ENCODE measurements at places on chromosomes 2 and 18.

GRCh38 chr2:150567771-150568301 is 80.4 kb upstream of the RND3 start:
- no peak for DNase-seq

DNA sequence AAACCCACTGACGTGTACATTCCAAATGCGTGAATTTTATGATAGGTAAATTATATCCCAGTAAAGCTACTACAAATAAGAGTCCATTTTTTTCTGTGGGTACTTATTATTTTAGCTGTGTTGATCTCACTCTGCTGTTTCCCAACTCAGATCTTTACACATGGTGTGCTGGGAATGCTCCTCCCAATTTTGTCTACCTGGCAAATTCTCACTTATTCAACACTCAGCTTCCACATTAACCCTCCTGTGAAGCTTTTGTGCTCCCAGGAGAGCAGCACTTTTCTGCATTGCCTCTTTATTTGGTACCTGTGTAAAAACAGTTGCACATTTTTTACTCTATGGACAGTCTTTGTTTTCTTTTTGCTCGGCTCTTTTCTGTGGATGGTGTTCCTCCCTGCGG is 38.6 kb upstream of the ATP5MC3 start:
- DNase-seq, result no peak

DNA sequence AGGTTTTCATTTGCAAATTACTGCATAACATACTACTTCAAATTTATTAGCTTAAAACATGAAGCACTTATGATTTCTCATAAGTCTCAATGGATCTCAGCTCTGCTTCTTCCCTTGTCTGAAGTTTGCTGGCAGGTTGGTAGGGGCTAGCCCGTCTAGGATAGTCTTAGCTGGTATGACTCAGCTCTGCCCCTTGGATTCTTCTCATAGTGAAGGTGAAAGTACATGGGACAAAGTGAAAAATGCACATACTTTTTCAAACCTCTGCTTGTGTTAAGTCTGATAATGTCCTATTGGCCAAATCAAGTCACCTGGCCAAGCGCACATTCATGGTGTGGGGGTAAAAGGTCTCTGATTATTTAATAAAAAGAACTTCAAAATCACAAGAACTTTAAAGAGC is 184.8 kb upstream of the VWC2L start:
- no peak for DNase-seq

- DNase-seq, result peak; percentile 85
Observed at GRCh38 chr2:127408004-127408806, 10.0 kb upstream of the PROC start.

- DNase-seq, result peak; percentile 4
Observed at GRCh38 chr18:9333441-9334328, 888 bp upstream of the TWSG1 start.

GRCh38 chr2:128314348-128315121 is 4.1 kb downstream of the HS6ST1 start:
- no peak for DNase-seq

- no peak for DNase-seq
Observed at GRCh38 chr2:2191110-2191707, 139.9 kb downstream of the MYT1L start.

GRCh38 chr2:140353541-140353940 is 1573.4 kb upstream of the NXPH2 start:
- no peak for DNase-seq

DNA sequence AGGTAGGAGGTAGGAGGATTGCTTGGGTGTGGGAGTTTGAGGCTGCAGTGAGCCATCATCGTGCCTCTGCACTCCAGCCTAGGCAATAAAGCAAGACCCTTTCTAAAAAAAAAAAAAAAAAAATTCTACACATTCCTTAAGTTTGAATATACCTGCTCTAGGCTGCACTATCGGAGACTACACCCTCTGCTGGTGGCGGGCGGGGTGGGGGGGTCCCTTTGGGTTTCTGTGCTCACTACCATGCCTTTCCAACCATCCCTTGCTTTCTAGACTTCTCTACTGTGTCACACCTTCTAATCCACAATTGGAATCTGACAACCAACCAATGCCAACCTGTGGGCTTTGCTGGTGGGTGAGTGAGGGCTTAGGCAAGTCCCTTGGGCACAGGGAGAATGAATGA is 34.7 kb upstream of the FAM136A start:
- DNase-seq, result no peak

DNA sequence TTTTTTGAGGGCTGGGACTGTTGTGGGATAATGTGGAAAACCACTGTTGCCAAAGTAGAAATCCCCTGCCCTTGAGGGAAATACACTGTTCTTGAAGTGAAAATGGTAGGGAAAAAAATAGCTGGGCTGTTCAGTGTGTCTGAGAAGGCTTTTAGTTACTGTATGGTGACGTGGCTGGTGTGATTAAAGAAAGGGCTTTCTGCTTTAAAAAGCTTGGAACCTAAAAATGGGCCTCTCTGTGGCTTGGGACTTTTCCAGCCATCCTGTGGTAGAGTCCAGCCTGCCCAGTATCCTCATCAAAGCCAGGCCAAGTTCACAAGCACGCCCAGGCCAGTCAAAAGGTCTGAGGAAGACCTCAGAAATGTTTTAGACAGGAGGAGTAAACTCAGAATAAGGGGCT is 6.8 kb downstream of the MGAT5 start:
- DNase-seq, result no peak

DNA sequence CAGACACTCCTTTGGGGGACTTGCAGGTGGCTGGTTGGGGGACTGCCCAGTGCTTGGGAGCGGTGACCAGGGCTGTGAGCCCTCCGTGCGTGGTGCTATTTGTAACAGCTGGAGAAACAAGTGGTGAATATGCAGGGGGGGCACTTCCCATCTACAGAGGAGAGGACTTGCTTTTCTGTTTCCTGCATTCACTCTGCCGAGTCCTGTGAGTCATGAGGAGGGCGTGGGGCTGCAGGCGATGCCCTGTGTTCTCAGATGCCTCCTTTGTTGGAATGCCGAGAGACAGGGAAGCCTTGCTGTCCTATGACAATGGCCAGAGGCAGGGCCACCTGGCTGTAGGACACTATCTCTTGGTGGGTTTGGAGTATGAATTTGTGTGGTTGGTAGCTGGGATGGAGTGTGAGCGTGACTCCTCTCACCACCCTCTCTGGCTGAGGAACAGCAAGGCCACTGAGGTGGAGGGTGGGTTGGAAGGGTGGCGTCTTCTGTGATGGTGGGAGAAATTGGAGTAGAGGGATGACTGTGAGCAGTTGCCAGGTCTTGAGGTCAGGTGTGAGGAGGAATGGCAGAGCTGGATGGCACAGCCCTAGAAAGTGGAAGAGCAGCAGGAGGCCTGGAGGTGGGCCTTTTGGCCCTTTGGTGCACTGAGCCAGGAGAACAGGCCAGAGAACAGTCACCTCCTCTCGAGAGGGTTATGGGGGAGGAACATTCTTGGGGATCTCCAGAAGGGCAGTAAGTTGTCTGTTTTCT is 24.3 kb downstream of the FHOD3 start:
- DNase-seq, result no peak

- DNase-seq, result no peak
Observed at GRCh38 chr2:54030806-54031205, 60.0 kb upstream of the PSME4 start.

DNA sequence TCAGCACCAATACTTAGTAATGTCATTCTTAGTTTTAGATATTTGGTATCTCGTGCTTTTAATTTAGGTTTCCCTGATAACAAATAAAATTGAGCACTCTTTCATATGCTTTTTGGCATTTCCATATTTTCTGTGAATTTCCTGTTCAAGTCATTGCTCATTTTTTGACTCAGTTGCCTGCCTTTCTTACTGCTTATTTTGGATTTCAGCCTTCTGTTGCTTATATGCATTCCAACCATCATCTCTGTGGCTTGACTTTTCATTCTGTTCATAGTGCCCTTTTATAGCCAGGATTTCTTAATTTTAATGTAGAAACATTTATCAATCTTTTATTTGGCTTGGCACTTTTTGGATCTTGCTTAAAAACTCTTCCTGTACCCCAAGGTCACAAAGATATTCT is 14.5 kb upstream of the KIF3C start:
- DNase-seq, result no peak

DNA sequence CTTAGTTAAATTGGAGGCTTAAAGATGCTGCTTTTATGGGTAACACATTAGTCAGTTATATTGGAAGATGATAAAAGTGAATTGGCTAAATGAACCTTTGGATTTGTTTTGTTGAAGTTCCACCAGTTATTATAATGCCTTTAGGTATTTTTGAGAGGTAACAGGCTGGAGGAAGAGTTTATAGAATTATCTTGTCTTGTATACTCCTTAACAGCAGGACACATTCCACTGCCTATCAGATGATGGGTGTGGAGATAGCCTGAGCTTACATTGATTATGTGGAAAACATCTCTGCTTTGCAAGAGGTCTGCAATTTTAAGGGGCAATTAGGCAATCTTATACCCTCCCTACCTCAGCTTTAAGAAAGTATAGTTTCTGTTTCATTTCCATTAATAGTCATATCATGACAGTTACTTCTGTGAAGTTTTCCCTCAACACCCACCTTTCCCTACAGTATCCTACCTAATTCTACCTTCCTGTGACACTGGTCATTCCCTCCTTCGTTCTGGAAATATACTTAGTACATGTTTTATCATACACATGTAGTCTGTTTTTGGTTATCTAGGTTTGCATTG is 403.7 kb upstream of the SPRED2 start:
- DNase-seq, result no peak

- no peak for DNase-seq
Observed at GRCh38 chr2:216113572-216113971, 4.4 kb downstream of the XRCC5 start.

DNA sequence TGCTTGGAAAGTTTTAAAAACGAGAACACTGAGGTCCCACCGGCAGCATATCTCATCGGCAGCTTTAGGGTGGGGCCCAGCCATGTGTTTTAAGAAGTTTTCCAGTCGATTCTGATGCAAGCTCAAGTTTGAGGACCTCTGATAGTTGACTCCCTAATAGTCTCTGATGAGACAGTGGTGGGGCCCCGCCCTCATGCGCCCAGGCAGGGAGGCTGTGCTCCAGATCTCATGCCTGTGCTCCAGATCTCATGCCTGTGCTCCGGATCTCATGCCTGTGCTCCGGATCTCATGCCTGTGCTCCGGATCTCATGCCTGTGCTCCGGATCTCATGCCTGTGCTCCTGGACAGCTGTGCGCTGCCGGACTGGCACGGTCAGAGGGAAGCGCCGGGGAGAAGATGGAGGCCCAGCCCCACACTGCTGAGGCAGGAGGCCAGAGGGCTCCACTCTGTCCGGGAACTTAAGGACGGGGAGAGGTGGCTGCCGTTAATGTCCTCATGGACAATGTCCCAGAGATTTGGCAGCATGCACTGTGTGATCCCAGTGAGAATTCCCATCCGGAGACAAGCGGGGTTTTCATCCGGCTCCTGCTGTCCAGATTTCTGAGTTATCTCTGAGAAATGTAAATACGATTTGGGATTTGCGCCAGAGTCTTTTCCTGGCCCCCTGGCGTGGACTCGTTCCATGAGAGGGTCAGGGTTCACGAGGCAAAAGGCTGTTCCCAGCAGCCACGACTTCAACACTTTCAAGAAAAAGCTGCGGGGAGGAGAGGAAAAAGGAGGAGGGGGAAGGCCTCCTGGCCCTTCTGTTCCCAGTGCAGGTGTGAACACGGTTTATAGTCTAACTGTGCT is 9.4 kb upstream of the COLEC11 start:
- DNase-seq, result no peak

DNA sequence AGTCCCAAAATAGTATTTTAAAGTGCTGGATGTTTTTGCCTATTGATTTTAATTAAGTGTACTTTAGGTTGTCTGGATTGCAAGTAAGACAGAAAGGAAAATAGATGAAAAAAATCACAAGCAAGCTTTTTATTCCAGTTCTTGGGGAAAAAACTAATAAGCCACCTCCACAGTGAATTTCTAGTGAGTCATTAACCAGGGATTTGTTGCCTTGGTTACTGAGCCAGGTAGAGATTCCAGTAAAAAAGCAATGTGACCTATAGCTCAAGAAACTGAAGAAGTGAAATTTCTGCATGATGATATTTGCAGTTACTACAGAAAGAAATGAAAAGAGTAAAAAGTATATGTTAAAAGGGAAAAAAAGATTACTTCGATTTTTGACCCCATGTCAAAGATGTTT is 160.6 kb downstream of the METTL4 start:
- no peak for DNase-seq

DNA sequence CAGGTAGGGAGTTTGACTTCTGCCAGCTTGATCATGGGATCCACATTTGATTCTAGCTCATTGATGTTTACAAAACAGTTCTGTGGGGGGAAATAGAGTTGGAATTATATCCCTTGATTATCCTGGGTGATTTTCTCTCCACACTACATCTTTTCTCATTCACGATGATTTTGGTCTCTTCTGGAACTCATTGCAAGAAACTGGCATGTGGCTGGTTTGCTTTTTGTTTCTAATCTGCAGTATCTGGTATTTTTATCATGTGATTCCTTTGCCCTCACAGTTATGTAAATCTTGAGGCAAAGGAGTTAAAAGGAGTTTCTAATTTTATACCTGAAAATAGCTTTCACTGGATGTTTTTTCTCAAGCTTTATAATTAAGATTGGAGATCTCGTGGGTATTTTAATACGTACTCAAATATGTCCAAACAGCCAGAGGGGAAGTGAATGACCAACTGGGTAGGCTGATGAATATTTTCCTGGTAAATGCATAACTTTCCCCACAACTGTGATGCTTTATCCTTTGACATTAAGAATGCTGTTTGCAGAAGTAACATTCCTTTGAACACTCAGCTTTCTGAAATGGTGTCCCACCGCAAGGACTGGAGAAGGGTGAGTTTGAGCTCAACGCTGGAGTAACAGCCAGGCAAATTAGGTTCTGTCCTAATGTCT is 502.9 kb upstream of the ZEB2 start:
- no peak for DNase-seq

DNA sequence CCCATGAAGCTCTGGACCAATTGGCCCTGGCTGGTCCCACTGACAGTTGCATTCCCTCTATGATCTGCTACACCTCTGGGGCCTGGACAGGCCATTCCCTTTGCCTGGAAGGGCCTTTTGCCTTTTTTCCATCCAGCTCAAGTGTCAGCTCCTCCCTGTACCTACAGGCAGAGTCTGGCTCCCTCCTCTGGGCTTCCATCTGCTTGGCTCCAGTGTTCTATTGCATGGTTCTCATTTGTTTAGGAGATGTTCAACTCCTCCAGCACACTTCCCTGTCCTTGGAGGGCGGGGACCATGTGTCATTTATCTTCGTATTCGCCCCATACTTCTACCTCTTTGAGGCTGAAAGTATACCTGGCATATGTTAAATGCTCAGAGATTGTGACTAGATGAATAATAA is 61.1 kb downstream of the PRKCE start:
- DNase-seq, result no peak

DNA sequence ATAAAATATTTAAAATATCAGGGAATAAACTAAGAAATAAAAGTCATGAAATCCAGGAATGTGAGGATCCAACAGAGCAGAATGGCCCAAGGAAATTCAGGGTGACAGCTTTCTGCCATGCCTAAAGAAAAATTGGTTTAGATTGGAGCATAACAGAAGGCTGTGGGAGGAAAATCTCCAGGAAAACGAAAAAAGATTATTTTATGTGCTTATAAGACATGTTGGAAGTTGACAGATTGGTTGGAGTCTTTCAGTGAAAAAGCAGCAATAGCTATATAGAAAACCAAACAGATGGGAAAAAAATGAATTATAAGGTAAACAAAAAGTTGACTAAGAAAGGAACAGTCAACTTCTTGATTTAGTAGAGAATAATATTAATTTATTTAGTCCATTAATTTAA is 203.9 kb downstream of the ZRANB3 start:
- DNase-seq, result no peak

- DNase-seq, result no peak
Observed at GRCh38 chr2:202877699-202878098, 6.1 kb upstream of the ICA1L start.

- no peak for DNase-seq
Observed at GRCh38 chr2:96599941-96600340, 38.2 kb downstream of the KANSL3 start.

- DNase-seq, result peak; percentile 81
Observed at GRCh38 chr2:30231212-30231995, at the start of gene LBH. TSS of gene LBH (plus strand) at chr2:30231534. CDS start at chr2:30231739, 205 bp downstream.
